ENCODE measurements at places on chromosomes 11 and 22.

DNA sequence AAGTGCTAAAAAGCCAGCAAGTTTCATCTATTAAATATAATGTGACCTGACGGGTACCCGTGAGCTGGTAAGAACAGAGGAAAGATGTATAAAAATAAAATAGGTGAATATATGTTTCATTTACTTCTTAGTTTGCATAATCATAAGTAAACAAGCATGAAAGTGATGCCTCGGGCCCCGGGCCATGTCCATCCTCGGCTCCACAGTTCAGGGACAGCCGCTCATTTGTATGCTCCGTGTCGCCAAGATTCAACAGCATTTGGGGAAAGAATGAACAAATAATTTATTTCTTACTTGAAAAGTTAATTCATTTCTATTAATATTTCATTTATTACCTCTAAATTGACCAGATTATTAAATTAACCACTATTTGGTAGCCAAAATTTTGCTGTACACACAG lies 251.8 kb downstream of the NTM start:
- DNase-seq, result no peak

- DNase-seq, result no peak
Observed at GRCh38 chr11:64556721-64557250, 34.2 kb upstream of the SLC22A12 start.

DNA sequence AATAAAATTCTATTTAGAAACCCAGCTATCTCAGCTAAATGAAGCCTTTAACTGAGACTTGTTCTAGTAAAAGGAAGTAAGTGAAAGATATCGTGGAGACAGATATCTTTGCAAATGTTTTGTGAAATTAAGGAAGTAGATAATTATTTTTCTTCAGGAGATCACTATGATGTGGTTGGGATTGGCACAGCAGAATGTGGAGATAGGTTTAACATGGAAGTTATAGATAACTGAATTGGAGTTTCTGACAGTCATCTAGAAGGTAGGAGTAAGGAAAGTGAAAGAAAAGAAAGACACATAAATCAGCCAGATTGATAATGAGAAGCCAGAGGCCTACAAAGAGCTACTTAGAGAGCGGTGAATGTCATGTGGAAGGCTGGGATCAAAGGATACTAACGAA lies 4.7 kb upstream of the CASP5 start:
- DNase-seq, result no peak

- DNase-seq, result no peak
Observed at GRCh38 chr11:28584992-28585391, 476.8 kb downstream of the METTL15 start.

GRCh38 chr11:63814383-63814736 lies 1.1 kb downstream of the SPINDOC start:
- no peak for DNase-seq

- DNase-seq, result no peak
Observed at GRCh38 chr22:21682385-21683175, 16.8 kb downstream of the PPIL2 start.

- DNase-seq, result peak; percentile 59
Observed at GRCh38 chr11:43942662-43943371, 380 bp downstream of the C11orf96 start.

DNA sequence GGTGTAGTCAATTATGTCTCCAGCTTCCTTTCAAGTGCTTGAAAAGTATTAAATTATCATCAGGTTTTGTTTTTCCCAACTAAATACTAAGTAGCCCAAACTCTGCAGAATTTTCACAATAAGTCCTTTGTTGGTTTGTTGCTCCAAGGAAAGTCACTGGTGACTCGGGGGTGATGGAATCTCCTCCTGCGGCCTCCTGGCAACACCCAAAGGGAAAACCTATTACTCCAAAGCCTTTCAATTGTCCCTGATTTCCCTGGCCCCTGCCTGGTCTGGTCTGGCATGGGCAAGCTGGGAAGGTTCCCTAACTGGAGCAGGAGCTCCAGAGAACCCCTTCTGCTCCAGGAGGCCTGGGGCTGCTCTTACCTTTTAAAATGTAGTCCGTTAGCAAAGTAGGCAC lies 47.9 kb downstream of the FEZ1 start:
- DNase-seq, result no peak

GRCh38 chr11:42311514-42311913 lies 852.1 kb upstream of the LRRC4C start:
- DNase-seq, result peak; percentile 3

DNA sequence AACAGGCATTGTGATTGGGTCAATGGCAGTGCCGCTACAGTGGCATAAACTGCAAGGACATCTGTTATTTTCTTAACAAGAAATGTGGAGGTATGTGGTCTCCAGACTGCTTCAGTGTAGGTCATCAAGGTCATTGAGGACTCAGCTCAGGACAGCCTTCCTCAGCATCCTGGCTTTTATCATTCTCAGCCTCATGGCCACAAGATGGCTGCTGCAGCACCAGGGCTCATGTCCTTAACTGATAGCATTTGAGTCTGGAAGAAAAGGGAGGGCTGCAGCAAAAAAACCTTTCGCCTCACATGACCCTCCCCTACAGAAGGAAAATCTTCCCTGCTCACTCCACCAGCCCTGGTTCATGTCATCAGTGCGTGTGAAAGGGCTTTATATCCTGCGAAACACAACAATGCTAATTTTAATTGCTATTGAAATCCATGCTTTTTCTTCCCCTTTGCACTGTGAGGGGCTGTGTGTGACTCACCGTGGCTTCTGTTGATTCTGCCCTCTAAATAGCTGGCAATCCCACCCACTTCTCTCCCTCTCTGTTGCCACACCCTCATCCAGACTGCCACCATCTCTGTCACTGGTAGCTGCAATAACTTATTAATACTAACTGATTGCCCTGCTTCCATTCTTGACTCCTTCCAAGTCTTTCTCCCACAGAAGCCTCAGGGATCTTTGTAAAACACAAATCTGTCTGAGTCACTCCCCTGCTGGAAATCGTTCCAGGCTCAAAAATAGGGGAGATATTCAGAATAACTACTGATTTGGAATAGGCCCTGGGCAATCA lies 43.8 kb downstream of the CHRDL2 start:
- no peak for DNase-seq

DNA sequence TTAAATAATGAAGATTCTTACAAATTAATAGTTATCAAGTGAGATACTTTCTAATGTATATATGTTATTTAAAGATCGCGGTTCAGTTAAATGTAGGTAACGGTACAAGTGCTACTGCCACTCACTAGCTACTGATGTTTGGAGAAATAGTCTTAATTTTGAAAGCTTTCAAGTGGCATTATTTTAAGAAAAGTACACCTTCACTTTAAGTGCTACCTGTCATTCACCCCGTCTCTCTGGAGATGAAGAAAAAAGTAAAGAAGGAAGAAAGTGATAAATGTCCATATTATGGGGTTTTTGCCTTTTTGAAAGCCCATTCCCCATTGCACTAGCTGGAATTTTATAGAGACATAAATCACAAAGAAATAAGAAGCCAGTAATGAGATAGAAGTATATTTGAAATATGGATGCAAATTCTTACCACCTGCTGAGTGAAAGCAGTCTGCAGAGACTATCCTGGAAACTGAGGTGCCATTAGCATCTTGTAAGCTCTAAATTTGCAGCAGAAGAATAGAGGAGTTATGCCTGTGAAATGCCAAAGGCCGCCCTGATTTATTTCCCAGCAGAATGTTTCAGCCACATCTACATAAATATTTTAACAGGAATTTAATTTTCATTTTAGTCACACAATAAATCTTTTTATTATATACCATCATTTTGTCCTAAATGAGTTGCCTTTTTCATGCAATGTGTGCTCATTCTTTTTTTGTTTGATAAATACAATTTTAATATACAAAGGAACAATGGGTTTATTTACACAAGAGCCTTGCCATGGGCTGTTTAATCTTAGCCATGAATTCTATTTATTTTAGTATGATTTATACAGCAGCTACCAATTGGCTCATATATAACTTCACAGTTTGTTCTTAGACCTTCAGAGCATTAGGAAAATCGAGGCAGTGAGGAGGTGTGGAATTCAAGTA lies 489.9 kb upstream of the RAG2 start:
- no peak for DNase-seq
